CD8-positive, alpha-beta memory T cell (primary cell): ENCODE measurements at places on chromosomes 7 and 10.

GRCh38 chr10:267705-268104 is 132.4 kb downstream of the ZMYND11 start:
- no peak overlapping the region for H3K4me3 ChIP-seq
- DNase-seq: no peak
- H3K4me1 ChIP-seq: no peaks in the 10 kb centered on the region
- H3K36me3 ChIP-seq: no peaks in the 10 kb centered on the region
- H3K27ac ChIP-seq: no peak overlapping the region

- no peak overlapping the region for H3K27ac ChIP-seq
- DNase-seq: no peak
- no peak overlapping the region for H3K4me3 ChIP-seq
Observed at GRCh38 chr10:23886355-23886754, 322.6 kb upstream of the KIAA1217 start.

- H3K36me3 ChIP-seq: no peaks in the 10 kb centered on the region
- H3K27me3 ChIP-seq: no peaks in the 10 kb centered on the region
- H3K4me3 ChIP-seq: no peak overlapping the region
- no peak for DNase-seq
- H3K4me1 ChIP-seq: no peaks in the 10 kb centered on the region
Observed at GRCh38 chr7:10821156-10821555, 152.5 kb upstream of the PHF14 start.

GRCh38 chr10:121702351-121703320 is 104.4 kb upstream of the FGFR2 start:
- no peak overlapping the region for H3K27ac ChIP-seq
- no peaks in the 10 kb centered on the region for H3K36me3 ChIP-seq
- no peak overlapping the region for H3K4me3 ChIP-seq
- no peaks in the 10 kb centered on the region for H3K4me1 ChIP-seq
- no peaks in the 10 kb centered on the region for H3K27me3 ChIP-seq
- DNase-seq: no peak

- H3K27ac ChIP-seq: no peak overlapping the region
- no peak overlapping the region for H3K4me3 ChIP-seq
- H3K27me3 ChIP-seq: no peaks in the 10 kb centered on the region
- no peak for DNase-seq
Observed at GRCh38 chr10:117339578-117339977, 35.7 kb downstream of the PDZD8 start.

DNA sequence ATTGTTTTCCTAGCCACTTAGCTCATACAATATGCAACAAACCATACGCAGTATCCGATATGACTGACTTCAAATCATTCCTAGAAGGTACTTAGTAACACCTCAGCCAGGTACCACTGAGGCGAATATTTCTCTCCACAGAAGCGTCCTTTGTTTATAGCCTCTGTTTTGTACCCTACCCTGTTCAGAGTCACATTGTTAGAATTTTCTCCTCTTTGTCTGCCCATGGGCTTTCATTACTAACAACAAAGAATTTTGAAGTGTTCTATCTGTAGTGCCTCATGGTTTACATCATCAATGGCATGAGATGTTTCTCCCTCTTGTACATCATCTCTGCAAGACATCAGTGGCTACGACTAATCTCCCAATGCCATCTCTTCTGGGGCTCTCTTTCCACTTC is 212.4 kb upstream of the GLI3 start:
- no peak overlapping the region for H3K27ac ChIP-seq
- H3K36me3 ChIP-seq: no peaks in the 10 kb centered on the region
- H3K4me1 ChIP-seq: no peaks in the 10 kb centered on the region
- H3K27me3 ChIP-seq: no peaks in the 10 kb centered on the region
- DNase-seq: no peak

- H3K27ac ChIP-seq: no peak overlapping the region
- H3K27me3 ChIP-seq: no peaks in the 10 kb centered on the region
- no peaks in the 10 kb centered on the region for H3K36me3 ChIP-seq
- no peaks in the 10 kb centered on the region for H3K4me1 ChIP-seq
- no peak for DNase-seq
- H3K4me3 ChIP-seq: no peak overlapping the region
Observed at GRCh38 chr10:85864173-85864549, 502.4 kb downstream of the GRID1 start.

DNA sequence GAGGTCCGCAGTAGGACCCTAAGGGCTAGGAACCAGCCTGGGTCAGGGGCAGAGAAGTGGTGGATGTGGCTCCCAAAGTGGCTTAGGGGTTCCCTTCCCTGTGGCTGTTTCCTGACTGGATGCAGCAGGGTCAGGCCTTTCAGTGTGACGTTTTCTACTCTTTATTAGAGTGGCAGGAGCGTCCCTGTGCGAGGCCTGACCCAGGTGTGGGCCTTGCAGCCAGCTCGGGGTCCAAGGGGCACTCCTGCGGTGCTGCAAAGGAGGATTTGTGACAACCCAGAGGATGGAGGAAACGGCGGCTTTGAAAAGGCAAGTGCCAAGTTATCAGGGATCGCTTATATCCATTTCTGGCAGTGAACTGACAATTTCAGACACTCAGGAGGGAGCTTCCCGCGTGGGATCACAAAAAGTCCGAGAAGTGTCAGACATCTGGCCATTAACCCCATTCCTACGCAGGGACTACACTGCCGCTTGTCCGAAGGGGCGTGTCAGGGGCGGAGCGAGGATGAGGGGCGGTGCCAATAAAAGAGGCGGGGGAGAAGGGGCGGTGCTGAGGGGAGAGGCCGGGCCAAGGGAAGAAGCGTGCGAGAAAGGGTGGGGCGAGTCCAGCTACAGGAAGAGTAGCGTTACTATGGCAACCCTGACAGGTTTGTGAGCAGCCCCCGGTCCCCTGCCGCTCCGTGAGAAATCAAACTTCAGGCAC is 98.8 kb upstream of the ZNF722 start:
- DNase-seq: peak; percentile 87
- peak overlapping the region; percentile 76 for H3K27ac ChIP-seq
- peak overlapping the region; percentile 88 for H3K4me3 ChIP-seq
- no peaks in the 10 kb centered on the region for H3K4me1 ChIP-seq
- H3K27me3 ChIP-seq: no peaks in the 10 kb centered on the region
- H3K36me3 ChIP-seq: no peaks in the 10 kb centered on the region

- DNase-seq: no peak
- no peak overlapping the region for H3K27ac ChIP-seq
- H3K36me3 ChIP-seq: no peaks in the 10 kb centered on the region
Observed at GRCh38 chr10:34766266-34766600, 48.9 kb downstream of the PARD3 start.

DNA sequence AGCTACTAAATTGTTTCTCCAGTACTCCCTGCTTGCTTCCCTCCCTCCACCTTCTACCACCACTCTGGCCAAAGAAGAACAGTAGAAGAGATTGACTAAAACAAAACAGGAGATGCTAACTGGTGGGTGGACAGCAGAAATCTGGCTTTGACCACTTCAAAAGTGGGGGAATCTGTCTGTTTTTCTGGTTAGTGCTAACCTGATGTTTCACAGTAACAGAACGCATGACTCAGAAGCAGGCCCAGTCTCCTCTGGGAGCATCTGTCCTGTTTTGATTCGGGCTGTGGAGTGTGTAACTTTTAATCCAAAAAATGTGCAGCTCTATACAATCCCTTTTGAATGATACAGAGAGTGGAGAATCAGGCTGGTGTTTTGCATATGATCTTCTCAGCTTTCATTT is 32.7 kb upstream of the ZNF438 start:
- H3K27me3 ChIP-seq: no peaks in the 10 kb centered on the region
- DNase-seq: no peak
- no peaks in the 10 kb centered on the region for H3K36me3 ChIP-seq
- no peak overlapping the region for H3K27ac ChIP-seq

GRCh38 chr7:141920281-141920680 is 4.1 kb downstream of the OR9A4 start:
- no peak for DNase-seq
- no peak overlapping the region for H3K4me3 ChIP-seq
- H3K27me3 ChIP-seq: no peaks in the 10 kb centered on the region
- H3K27ac ChIP-seq: no peak overlapping the region

- no peak overlapping the region for H3K27ac ChIP-seq
- H3K4me1 ChIP-seq: peaks cover 95% of the 10 kb centered on the region
- DNase-seq: no peak
- no peaks in the 10 kb centered on the region for H3K27me3 ChIP-seq
- no peak overlapping the region for H3K4me3 ChIP-seq
Observed at GRCh38 chr10:22618078-22618785, 96.1 kb downstream of the PIP4K2A start.

GRCh38 chr10:98253499-98253898 is 14.5 kb downstream of the LOXL4 start:
- no peak overlapping the region for H3K4me3 ChIP-seq
- H3K27ac ChIP-seq: no peak overlapping the region
- no peak for DNase-seq
- no peaks in the 10 kb centered on the region for H3K27me3 ChIP-seq

- H3K36me3 ChIP-seq: no peaks in the 10 kb centered on the region
- H3K4me1 ChIP-seq: no peaks in the 10 kb centered on the region
- no peaks in the 10 kb centered on the region for H3K27me3 ChIP-seq
- H3K27ac ChIP-seq: no peak overlapping the region
Observed at GRCh38 chr7:46003161-46003560, 82.1 kb upstream of the IGFBP3 start.

- H3K4me1 ChIP-seq: no peaks in the 10 kb centered on the region
- H3K27ac ChIP-seq: no peak overlapping the region
- no peak for DNase-seq
- H3K27me3 ChIP-seq: no peaks in the 10 kb centered on the region
- H3K4me3 ChIP-seq: no peak overlapping the region
Observed at GRCh38 chr7:78563191-78563590, 764.6 kb downstream of the PHTF2 start.

DNA sequence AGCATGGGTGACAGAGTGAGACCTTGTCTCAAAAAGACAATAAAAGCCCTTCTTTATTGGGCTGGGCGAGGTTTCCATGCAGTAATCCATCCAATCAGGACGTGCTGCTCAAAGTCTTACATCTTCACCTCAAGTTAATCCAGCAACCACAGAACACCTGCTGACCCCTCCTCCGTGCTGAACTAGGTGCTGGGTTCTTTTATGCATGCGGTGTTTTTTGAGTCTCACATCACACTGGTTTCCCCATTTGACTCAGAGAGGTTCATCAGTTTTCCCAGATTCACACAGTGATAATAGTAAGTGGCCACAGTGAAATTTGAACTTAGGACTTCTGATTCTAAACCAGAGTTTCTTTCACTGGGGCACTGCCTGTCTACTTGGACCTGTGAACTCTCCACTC is 58.3 kb upstream of the GTF2I start:
- H3K4me1 ChIP-seq: no peaks in the 10 kb centered on the region
- H3K36me3 ChIP-seq: no peaks in the 10 kb centered on the region
- no peak for DNase-seq
- H3K27me3 ChIP-seq: no peaks in the 10 kb centered on the region
- H3K4me3 ChIP-seq: no peak overlapping the region
- no peak overlapping the region for H3K27ac ChIP-seq

GRCh38 chr10:29621161-29621560 is 13.6 kb downstream of the SVIL start:
- H3K4me1 ChIP-seq: no peaks in the 10 kb centered on the region
- no peak overlapping the region for H3K27ac ChIP-seq
- H3K36me3 ChIP-seq: no peaks in the 10 kb centered on the region
- no peak for DNase-seq

DNA sequence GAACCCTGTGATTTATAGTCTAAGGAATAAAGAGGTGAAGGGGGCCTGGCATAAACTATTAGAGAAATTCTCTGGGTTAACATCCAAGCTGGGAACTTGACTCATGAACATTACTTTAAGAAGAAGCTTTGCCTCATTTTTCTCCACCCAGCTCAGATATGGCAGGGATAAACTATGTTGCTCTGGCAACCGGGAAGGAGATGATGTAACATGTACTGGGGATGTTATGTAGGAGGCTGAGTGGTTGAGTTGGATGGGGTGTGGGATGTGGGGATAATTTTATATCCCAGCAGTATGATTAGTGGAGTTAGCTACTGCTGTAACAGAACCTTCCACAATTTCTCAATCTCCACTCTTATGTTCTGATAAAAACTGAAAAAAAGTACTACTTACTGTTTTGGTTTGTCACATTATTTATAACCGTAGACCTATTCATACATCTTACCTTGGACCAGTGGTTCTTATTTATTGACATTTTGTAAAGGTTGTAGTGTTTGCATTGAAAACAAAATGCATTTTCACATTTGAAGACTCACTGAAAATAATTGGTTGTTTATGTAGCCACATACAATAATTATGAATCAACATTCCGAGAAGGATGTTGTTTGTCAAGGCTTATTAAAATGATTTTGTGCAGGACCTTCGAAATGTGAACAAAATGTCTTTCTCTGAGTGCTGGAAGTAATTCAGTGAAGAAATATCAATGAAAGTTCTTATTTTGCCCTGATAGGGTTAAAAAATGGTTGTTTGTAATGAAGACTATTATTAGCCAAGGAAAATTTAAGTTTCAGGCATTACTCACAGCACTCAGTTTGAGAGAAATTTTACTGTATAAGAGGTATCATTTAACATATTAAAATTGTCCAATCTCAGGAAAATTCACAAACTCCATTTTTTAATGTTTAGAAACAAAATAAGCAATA is 1.3 kb downstream of the OR2F2 start:
- no peaks in the 10 kb centered on the region for H3K27me3 ChIP-seq
- DNase-seq: no peak
- H3K4me3 ChIP-seq: no peak overlapping the region
- no peaks in the 10 kb centered on the region for H3K36me3 ChIP-seq

DNA sequence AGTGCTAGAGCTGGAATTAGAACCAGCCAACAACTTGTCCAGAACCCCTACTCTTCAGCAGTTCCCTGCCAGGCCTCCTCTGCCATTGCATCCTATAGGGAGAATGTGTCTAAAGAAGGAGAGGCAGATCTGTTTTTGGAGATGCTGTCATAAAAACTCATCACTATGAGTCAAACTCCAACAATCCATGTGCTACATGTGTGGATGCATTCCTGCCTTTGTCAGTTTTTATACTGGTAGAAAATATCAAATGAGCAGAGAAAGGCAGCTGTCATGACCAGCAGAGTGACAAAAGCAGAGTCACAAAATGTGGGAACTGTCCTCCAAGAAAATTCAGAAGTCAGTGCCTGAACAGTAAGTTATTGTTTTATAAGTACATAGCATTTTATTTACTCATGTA is 93.0 kb downstream of the ABLIM1 start:
- H3K4me1 ChIP-seq: no peaks in the 10 kb centered on the region
- DNase-seq: no peak
- H3K36me3 ChIP-seq: no peaks in the 10 kb centered on the region

- H3K27ac ChIP-seq: no peak overlapping the region
- H3K27me3 ChIP-seq: no peaks in the 10 kb centered on the region
- no peaks in the 10 kb centered on the region for H3K36me3 ChIP-seq
- no peaks in the 10 kb centered on the region for H3K4me1 ChIP-seq
- no peak overlapping the region for H3K4me3 ChIP-seq
- no peak for DNase-seq
Observed at GRCh38 chr7:112056409-112056808, 149.8 kb downstream of the DOCK4 start.

DNA sequence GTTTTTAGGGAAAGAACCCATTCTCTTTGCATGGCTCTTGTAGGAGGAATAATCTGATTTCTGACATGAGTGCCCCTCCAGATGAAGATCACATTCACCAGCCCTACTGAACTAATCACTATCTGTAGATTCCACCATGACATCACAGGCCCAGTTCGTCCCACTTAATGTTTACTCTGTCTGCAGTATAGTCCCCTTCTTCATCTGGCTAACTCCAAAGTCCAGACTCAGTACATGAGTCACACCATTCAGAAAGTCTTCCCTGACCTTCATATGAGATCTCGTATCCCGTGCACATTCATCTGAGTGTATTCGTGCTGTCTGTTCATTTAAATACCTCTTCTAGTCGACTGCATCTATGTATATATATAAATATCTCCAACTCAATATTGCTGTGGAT is 366.5 kb upstream of the AKR1E2 start:
- no peak for DNase-seq
- H3K4me1 ChIP-seq: no peaks in the 10 kb centered on the region
- no peaks in the 10 kb centered on the region for H3K36me3 ChIP-seq
- H3K27ac ChIP-seq: no peak overlapping the region
